ENCODE measurements at places on chromosomes 2 and 18.
A peak's percentile ranks its signal among the peaks of the same experiment; 100 is the strongest.

DNA sequence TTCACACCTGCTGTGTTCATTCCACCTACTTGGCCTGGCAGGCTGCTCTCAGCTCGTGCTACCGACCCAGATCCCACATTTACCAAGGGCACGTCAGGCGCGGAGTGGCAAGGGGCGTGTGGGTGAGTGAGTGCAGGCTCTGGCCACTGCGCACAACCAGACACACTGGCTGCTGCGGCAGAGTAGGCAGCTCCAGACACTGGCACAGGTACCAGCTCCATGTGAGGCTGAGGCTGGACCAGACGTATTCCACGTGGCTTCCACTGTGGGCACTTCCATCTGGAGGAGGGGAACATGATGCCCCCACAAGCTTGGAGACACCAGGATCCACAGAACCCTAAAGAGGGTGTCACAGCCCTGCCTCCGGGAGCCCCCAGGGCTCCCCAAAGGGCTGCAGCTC, 74.6 kb upstream of the ZNF804A start:
- DNase-seq: no peak

GRCh38 chr2:25380023-25380422, 38.3 kb upstream of the DNMT3A start:
- peak; percentile 58 for DNase-seq

GRCh38 chr18:44918142-44918476, 237.4 kb downstream of the SETBP1 start:
- DNase-seq: no peak

DNA sequence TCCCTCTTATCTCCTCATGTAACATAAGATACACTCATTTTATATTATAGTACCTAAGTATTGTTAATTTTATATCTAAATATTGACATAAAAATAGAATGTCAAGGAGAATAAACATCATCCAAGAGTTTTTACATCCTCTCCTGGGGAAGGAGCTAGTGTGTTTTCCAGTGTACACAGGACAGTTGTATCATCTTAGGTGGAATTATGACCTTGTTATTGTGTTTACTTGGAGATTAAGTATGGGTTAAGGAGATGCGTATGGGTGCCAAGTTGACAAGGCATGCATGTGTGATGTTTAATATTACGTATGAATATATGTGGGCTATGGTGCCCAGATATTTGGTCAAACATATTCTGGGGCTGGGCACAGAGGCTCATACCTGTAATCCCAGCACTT, 11.2 kb upstream of the DDX1 start:
- DNase-seq: no peak

DNA sequence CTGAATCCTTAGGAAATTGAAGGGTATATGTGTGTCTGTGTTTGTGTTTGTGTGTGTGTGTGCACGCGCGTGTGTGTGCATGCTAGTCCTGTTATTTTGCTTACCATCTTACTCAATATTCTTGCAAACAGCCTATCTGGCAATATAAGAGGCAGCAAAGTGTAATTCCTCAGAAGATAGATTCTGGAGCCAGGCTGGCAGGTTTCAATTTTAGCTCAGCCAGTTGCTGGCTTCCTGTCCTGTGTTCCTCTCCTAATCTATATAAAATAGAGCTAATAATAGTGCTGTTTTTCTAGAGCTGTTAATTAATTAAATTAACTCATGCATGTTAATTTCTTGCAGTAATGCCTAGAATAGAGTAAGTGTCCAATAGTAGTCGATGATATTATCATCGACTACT, 256.2 kb downstream of the PIK3C3 start:
- DNase-seq: no peak

GRCh38 chr2:101007415-101008345, 5.6 kb downstream of the RPL31 start:
- no peak for DNase-seq

DNA sequence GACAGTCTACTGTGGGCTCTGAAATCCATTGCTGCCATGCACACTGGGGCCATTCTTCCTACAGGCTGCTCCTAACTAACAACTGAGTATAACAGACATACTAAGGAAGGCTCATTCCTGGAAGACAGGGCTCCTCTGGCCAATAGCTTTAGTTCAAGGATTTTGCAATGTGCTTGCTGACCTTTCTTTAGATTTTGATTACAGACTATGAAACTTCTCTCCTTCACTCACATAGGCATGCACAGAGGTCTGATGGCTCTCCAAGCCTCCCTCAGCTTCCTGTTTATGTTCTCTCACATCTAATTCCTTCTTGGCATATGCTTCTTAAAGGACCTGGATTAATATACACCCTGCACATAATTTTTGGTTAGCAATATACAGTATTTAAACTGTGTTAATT, 34.4 kb upstream of the ROCK1 start:
- DNase-seq: no peak

- DNase-seq: no peak
Measured at GRCh38 chr2:143528021-143528420, 398.8 kb downstream of the ARHGAP15 start.

Measured in GM10248 (cell line).